ENCODE measurements at places on chromosomes 1 and 21. TPM values are rescaled to one million over a fixed set of nuclear protein-coding genes. Genes with fewer than 3 reads are reported as not detected.

The AMY1C gene
- total RNA-seq, result not detected

The LSM10 gene
- total RNA-seq, result 10.5 TPM

The C1orf141 gene
- not detected for total RNA-seq

The HDAC1 gene
- total RNA-seq, result 91.6 TPM

The DMRTA2 gene
- total RNA-seq, result 0.08 TPM

The MRPL39 gene
- 28.0 TPM for total RNA-seq

The ALG14 gene
- total RNA-seq, result 1.7 TPM

The PCBP3 gene
- not detected for total RNA-seq

The FAM163A gene
- total RNA-seq, result not detected

The HEYL gene
- 0.23 TPM for total RNA-seq

All from smooth muscle cell of the coronary artery (primary cell).